ENCODE measurements at places on chromosomes 2 and 18. TPM values are rescaled to one million over a fixed set of nuclear protein-coding genes. Genes with fewer than 3 reads are reported as not detected.

DNA sequence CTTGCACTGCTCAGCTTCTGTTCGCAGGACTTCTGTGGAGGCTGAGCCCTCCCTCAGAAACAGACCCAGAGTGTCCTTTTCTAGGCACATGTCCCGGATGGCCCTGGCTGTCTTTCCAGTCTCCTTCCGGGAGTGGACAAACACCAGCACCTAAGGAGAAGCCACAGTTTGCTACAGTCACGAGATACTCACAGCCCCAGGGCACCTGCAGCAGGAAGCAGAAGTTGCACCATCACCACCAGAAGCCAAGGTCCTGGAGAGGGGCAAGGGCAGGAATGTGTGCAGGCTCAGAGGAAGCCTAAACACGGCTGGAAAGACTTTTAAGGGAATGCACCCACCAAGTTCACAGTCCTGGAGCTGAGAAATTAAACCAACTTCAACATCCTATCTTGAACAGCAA is 13.6 kb downstream of the SNRNP200 start:
- H3K4me1 ChIP-seq, result no peaks in the 10 kb centered on the region
- no peak overlapping the region for H3K4me3 ChIP-seq
- peaks cover 47% of the 10 kb centered on the region for H3K36me3 ChIP-seq
- no peaks in the 10 kb centered on the region for H3K27me3 ChIP-seq
- H3K27ac ChIP-seq, result no peak overlapping the region

The IL1RL2 gene
- not detected for polyA plus RNA-seq

GRCh38 chr18:79071037-79071436 is 1.8 kb downstream of the ATP9B start:
- peaks cover 3% of the 10 kb centered on the region for H3K36me3 ChIP-seq
- DNase-seq, result no peak
- H3K27me3 ChIP-seq, result no peaks in the 10 kb centered on the region

The NGEF gene
- polyA plus RNA-seq, result 10.2 TPM

The UPP2 gene
- not detected for polyA plus RNA-seq

GRCh38 chr2:211270257-211270656 is 713.9 kb downstream of the CPS1 start:
- H3K27me3 ChIP-seq, result no peaks in the 10 kb centered on the region
- no peak overlapping the region for H3K27ac ChIP-seq
- no peaks in the 10 kb centered on the region for H3K4me1 ChIP-seq
- no peak overlapping the region for H3K4me3 ChIP-seq

The FTCDNL1 gene
- 5.6 TPM for polyA plus RNA-seq

DNA sequence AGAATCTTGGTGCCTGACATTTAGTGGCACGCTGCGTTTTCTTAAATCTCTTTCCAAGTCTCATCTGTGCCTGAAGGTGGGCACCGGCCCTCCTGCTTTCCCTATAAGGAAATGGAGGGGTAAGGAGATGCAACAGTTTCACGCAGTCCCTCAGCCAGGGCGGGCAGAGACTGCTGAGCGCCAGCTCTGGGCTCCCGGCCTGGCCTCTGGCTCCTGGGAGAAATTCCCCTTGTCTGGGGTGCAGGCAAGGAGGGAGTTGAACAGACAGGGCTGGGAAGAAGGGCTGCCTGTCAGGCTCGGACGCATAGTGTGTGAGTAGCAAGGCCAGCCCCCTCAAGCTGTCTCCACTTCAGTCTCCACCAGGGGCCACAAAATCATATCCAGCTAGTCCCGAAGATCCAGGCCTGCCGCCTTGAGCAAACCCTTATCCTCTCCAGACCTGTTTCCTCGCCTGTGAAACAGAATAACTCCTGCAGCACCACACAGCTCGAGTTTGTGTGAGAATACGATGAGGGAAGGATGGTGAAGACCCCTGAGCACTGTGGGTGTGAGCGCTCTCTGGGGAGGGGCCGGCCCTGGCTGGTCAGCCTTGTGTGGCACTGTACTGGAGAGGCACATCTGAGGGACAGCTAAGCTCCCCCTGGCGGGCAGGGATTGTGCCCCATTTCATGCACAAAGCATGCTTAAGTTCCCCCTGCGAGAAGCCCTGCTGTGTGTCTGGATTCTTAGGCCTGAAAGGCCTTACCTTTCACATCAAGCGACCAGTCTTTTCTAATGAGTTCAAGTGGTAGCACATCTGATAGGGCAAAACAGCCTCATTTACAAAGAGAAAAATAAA is 33.8 kb downstream of the SDC1 start:
- H3K4me3 ChIP-seq, result no peak overlapping the region
- H3K27me3 ChIP-seq, result no peaks in the 10 kb centered on the region
- peak overlapping the region; percentile 34 for H3K27ac ChIP-seq
- peaks cover 36% of the 10 kb centered on the region for H3K4me1 ChIP-seq
- no peaks in the 10 kb centered on the region for H3K36me3 ChIP-seq
- DNase-seq, result no peak

GRCh38 chr18:52333860-52334259 is 6.1 kb upstream of the DCC start:
- H3K4me1 ChIP-seq, result no peaks in the 10 kb centered on the region
- no peak overlapping the region for H3K27ac ChIP-seq
- DNase-seq, result no peak
- H3K4me3 ChIP-seq, result no peak overlapping the region
- H3K27me3 ChIP-seq, result no peaks in the 10 kb centered on the region

The TXNDC2 gene
- polyA plus RNA-seq, result not detected

The TUBA4B gene
- not detected for polyA plus RNA-seq

GRCh38 chr2:215835657-215836056 is 177.7 kb downstream of the MREG start:
- no peaks in the 10 kb centered on the region for H3K27me3 ChIP-seq
- DNase-seq, result no peak
- H3K4me1 ChIP-seq, result peaks cover 27% of the 10 kb centered on the region

DNA sequence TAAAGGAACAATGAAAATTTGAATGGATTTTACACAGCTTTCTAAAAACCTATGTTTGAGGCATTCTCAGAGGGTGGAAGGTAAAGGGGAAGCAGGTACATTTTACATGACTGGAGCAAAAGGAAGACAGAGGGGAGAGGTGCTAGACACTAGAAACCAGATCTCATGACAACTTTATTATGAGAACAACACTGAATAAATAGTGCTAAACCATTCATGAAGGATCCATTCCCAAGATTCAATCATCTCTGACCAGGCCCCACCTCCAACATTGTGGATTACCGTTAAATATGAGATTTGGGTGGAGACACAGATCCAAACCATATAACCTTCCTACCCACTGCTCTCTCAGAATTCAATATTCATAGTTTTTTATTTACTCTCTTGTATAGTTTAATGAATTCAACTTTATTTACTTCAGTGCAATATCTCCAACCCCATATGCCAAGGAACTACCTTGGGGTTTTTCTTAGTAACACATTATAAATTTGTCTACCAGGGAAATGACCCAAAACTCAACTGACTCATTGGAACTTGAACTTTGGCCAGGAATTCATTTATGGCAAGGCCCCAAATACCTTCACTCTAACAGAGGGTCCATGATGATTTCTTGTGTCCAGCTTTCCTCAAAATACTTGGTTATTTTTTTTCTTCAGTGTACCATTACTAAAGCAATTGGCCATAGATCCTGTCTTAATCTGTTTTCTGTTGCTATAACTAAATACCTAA is 317.8 kb downstream of the GULP1 start:
- H3K27ac ChIP-seq, result no peak overlapping the region
- no peaks in the 10 kb centered on the region for H3K27me3 ChIP-seq
- no peaks in the 10 kb centered on the region for H3K4me1 ChIP-seq

The SERPINB13 gene
- not detected for polyA plus RNA-seq

GRCh38 chr2:168146892-168147810 is 100.2 kb downstream of the STK39 start:
- no peak overlapping the region for H3K4me3 ChIP-seq
- H3K27ac ChIP-seq, result no peak overlapping the region
- H3K27me3 ChIP-seq, result no peaks in the 10 kb centered on the region
- H3K36me3 ChIP-seq, result no peaks in the 10 kb centered on the region
- peaks cover 3% of the 10 kb centered on the region for H3K4me1 ChIP-seq

DNA sequence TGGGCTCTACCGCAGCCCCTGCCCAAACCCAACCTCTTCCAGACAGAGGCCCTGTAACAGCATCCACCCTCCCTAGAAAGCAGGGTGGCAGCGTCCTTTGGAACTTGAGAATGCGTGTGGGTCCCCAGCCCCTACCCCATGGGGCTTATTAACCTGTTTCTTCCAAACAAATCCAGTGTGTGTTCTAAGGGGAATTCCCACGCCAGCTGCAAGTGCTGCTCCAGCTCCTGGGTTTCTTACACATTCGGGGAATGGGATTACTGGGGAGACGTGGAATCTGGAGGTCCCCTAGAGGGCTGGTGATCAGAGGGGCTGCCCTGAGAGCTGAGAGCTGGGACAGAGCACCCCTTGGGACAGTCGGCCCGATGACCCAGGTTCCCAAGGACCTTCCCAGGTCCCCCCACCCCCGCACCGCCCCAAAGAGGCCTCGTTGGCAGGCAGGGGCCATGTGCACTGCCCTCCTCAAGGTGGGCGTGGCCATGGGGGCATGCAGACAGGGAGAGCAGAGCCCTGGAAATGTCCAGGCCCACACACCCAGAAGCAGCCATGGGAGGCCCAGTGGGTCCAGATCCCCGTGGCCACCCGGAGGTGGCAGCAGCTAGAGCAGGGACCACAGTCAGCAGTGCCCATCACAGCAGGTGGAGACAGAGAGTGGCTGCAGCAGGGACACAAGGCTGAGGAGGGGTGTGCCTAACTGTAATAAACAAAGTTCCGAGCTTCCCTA is 18.8 kb upstream of the TEX44 start:
- DNase-seq, result no peak
- H3K4me3 ChIP-seq, result no peak overlapping the region
- H3K4me1 ChIP-seq, result no peaks in the 10 kb centered on the region
- no peaks in the 10 kb centered on the region for H3K27me3 ChIP-seq

- H3K36me3 ChIP-seq, result no peaks in the 10 kb centered on the region
- DNase-seq, result no peak
Measured at GRCh38 chr2:108363024-108363907, 14.5 kb upstream of the SULT1C4 start.

GRCh38 chr2:28633746-28634145 is 117.9 kb upstream of the PPP1CB start:
- H3K4me1 ChIP-seq, result peaks cover 2% of the 10 kb centered on the region
- H3K4me3 ChIP-seq, result no peak overlapping the region
- DNase-seq, result no peak
- H3K36me3 ChIP-seq, result no peaks in the 10 kb centered on the region
- no peaks in the 10 kb centered on the region for H3K27me3 ChIP-seq

DNA sequence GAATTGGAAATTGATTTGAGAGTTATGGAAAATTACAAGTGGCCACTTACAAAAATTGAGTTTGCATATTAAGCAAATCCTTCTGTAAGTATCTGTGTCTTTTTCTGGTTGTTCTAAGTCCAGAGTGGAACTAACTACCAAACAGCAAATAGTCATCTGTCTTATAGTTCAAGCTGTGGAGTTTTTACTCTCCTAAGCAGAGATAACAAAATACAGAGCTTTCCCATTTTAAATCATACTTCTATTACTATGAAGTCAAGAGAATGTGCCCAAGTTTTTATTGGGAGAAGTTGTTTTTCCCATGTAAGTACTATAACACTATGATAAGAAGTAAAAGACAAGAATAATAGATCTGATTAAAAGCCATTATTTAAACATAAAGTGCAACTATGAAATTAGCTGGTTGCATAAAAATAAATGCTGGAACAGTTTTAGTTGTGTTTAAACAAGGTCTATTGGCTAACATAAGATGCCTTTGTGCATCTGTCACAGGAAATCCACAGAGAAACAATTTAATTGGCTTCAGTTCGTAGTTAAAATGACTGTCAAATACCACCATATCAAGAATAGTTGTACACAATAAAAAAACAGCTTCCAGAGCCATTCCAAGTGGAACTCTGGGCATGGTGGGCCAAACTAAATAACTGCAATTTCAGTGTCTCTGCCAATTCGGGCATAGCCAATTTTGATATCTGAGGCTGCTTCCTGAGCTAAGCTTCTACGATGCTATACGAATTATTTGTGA is 1467.4 kb upstream of the NXPH2 start:
- H3K27me3 ChIP-seq, result no peaks in the 10 kb centered on the region
- H3K4me3 ChIP-seq, result no peak overlapping the region
- DNase-seq, result no peak
- H3K4me1 ChIP-seq, result no peaks in the 10 kb centered on the region
- H3K36me3 ChIP-seq, result no peaks in the 10 kb centered on the region

- H3K27ac ChIP-seq, result no peak overlapping the region
- H3K4me3 ChIP-seq, result no peak overlapping the region
- H3K36me3 ChIP-seq, result no peaks in the 10 kb centered on the region
- no peaks in the 10 kb centered on the region for H3K4me1 ChIP-seq
- no peaks in the 10 kb centered on the region for H3K27me3 ChIP-seq
- no peak for DNase-seq
Measured at GRCh38 chr2:211203986-211204385, 647.6 kb downstream of the CPS1 start.

DNA sequence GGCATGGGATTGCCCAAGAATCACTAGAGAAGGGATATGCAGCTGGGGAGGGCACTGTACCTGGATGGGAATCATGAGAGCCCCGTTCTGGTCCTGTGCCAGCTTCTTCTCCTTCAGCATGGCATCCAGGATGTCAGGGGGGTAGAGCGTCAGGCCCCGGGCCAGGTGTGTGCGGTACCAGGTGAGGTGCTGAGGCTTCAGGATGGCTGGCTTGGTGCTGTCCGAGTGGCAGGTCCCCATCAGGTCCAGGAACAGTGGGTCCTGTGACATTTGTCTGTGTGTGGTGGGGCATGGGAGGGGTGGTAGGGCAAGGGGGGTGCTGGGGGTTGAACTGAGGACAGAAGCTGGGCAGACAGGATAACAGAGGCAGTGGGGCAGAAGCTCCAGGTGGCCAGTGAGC is 13.2 kb downstream of the CFAP65 start:
- H3K4me3 ChIP-seq, result no peak overlapping the region
- no peaks in the 10 kb centered on the region for H3K4me1 ChIP-seq
- no peaks in the 10 kb centered on the region for H3K27me3 ChIP-seq
- no peak for DNase-seq
- no peak overlapping the region for H3K27ac ChIP-seq
- peaks cover 6% of the 10 kb centered on the region for H3K36me3 ChIP-seq

The CCDC150 gene
- not detected for polyA plus RNA-seq

The LIPG gene
- polyA plus RNA-seq, result 33.0 TPM

The TUBB8B gene
- polyA plus RNA-seq, result not detected

DNA sequence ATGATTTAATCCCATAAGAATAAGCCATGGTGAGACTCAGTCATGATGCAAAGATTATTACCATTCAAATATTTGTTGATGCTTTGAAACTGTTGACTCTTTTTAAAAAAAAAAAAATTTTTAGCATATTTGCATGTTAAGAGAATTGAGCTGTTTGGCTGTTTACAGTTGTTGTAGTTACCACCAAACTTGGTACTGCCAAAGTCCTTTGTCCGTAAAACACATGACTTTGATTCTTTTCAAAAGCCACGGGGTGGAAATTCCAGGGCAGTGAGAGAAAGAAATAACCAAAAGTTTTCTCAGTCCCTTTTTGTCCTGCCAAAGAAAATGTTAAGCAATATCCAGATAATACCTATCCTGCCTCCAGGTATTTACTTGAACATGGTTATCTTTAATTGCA is 474.8 kb downstream of the METTL4 start:
- H3K27ac ChIP-seq, result no peak overlapping the region
- H3K36me3 ChIP-seq, result no peaks in the 10 kb centered on the region
- H3K27me3 ChIP-seq, result no peaks in the 10 kb centered on the region
- DNase-seq, result no peak
- H3K4me1 ChIP-seq, result no peaks in the 10 kb centered on the region
- no peak overlapping the region for H3K4me3 ChIP-seq

- DNase-seq, result no peak
- H3K27me3 ChIP-seq, result no peaks in the 10 kb centered on the region
- H3K4me1 ChIP-seq, result no peaks in the 10 kb centered on the region
- no peaks in the 10 kb centered on the region for H3K36me3 ChIP-seq
- H3K4me3 ChIP-seq, result no peak overlapping the region
Measured at GRCh38 chr2:175275539-175275938, 94.0 kb upstream of the ATP5MC3 start.

Measured in small intestine (tissue), 16 donors.